ENCODE measurements at places on chromosomes 1 and 21.

- no peak for DNase-seq
These were observed 13.4 kb upstream of the NES start for GRCh38 chr1:156690675-156691036.

GRCh38 chr1:12078575-12078937 is 15.5 kb downstream of the TNFRSF8 start:
- DNase-seq = no peak

GRCh38 chr1:222182641-222183040 is 365.3 kb downstream of the HHIPL2 start:
- DNase-seq = no peak

- no peak for DNase-seq
These were observed 28.6 kb upstream of the PLEKHG5 start for GRCh38 chr1:6519935-6520671.

- DNase-seq = no peak
These were observed at the start of gene KCNA3 for GRCh38 chr1:110674337-110675059. Gene KCNA3 (minus strand): TSS chr1:110674940. CDS start chr1:110674809, 131 bp downstream.

- DNase-seq = no peak
These were observed 309.5 kb downstream of the CTH start for GRCh38 chr1:70720521-70720920.

DNA sequence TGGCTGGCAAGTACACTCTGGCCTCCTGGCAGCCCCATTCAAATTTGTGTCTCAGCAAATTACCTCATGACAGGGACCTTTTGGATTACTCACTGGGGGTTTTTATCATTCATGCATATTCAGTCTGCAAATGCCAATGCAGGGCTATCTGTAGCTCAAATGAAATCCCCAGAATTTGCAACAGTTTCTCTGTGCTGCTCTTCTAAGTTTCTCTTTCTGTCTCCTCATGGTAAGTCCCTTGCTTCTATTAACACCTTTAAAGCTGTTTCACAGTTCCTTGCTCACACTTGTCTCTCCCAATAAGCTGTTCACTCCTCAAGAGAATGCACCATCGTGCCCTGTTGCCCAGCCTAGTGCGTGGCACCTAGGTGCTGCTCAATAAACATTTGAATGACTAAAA is 3.3 kb upstream of the FAM78B start:
- DNase-seq = no peak

GRCh38 chr21:34974162-34974981 is 74.7 kb downstream of the RUNX1 start:
- DNase-seq = no peak

GRCh38 chr1:112285746-112286145 is 110.3 kb upstream of the CTTNBP2NL start:
- no peak for DNase-seq

GRCh38 chr1:203041351-203041932 is 15.2 kb downstream of the PPFIA4 start:
- no peak for DNase-seq

DNA sequence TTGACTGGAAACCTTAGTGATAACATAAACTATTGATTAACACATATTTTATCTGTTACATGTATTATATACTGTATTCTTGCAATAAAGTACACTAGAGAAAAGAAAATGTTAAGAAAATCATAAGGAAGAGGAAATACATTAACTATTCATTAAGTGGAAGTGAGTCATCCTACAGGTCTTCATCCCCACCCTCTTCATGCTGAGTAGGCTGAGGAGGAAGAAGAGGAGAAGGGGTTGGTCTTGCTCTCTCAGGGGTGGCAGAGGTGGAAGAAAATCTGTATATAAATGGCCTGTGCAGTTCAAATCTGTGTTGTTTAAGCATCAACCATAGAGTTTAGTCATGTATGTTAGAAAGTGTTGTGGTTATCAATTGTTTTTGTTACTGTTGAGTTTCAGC is 66.1 kb upstream of the CHODL start:
- no peak for DNase-seq

- peak; percentile 86 for DNase-seq
These were observed 72.2 kb upstream of the SELENON start for GRCh38 chr1:25727635-25728286.

GRCh38 chr1:60044881-60045280 is 28.7 kb downstream of the C1orf87 start:
- no peak for DNase-seq

DNA sequence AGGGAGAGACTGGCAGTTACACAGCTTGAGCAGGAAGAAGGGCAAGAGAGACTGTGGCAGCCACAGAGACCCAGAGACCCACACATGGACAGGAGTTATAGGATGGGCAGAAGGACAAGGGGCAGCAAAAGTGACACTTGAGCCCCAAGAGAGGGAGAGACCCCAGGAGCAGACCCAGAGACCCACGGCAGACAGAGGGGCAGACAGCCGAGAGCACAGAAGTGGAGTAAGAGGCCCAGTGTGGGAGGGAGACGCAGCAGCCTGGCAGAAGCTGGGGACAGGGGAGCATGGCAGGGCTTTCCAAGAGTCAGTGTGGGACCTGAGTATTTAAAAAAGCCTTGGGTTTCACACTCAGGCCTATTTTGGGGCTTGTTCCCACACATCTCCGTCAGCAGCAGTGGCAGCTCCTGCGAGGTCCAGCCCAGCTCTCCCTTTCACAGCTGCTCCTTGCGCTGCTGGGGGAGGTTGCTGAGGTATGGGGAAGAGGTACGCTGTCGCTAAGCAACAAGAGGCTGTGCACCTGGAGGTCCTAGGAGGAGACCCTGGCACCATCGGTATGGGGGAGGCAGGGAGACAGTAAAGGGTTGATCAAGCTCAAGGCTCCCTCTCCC is 9.0 kb upstream of the MEF2D start:
- peak; percentile 34 for DNase-seq

DNA sequence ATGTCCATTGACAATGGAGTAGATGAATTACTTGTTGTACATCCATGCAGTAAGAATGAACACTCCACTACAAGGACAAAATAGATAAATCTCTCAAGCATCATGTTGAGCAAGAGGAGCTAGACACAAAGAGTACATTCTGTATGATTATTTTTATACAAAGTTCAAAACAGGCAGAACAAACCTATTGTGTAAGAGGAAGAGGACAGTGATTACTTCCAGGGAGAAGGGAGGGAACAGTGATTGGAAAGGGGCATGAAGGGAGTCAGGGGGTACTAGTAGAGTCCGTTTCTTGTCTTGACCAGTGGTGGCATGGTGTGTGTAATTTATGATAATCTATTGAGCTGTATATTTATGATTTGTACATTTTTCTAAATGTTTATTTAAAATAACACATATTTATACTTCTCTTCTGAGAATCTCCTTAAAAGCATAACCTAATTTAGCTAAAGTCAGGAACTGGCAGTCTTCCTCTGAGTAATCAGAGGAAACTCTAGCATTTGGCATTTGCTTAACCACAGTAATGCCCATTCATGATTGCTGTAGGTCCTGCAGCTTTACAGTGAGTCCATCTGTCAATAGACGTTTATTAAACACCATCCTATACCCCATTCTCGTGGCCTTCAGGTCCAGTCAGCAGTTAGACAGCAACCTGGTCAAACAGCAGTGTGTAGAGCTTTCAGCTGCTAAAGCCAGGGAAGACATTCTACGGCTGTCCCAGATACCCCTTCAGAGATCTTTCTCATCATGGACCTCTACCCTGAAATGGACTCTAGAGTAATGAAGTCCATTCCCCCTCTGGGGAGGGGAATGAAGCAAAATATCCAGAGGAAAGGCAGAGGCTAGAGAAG is 114.1 kb upstream of the GALNT2 start:
- DNase-seq = no peak

DNA sequence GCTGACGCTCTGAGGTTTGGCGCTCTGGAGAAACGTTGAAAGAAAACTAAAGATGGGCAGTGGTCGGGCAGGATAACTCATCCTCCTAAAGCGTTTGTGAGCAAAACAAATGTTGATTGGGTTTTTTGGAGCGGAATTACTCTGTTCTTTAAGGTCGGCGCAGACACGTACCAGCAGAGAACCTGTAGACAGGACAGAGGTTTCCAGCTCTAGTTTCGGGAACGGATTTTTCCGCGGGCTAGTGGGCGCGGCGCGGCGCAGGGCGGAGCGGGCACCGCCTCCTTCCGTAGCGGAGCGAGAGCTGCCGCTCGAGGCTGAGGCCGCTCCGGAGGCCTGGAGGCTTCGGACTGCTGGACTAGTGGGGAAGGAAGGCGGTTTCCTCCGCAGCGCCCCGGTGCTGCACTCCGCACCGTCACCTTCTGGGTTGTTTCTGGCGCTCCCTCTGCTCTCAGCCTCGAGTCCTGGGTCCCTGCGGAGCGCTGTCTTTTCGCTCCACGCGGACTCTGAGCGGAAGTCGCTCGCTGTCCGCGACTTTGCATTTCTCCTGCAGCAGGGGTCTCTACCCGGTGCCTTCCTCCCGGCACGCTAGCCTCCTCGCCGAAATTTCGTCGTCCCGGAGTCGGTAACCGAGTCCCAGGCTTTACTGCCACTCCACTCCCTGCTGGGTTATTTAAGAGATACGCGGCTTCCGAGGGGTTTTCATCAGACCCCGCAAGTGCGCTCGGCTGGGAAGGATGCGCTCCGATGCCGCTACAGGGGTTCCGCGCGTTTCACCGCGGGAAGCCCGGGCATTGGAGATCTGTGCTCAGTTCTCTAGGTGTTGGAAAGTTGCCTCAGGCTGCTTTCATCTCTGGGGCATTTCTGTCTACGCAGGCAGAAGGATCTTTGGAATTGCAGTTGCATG is 7.0 kb downstream of the FOXD2 start:
- no peak for DNase-seq

- DNase-seq = no peak
These were observed 88.4 kb downstream of the ADGRL4 start for GRCh38 chr1:78918157-78918556.

DNA sequence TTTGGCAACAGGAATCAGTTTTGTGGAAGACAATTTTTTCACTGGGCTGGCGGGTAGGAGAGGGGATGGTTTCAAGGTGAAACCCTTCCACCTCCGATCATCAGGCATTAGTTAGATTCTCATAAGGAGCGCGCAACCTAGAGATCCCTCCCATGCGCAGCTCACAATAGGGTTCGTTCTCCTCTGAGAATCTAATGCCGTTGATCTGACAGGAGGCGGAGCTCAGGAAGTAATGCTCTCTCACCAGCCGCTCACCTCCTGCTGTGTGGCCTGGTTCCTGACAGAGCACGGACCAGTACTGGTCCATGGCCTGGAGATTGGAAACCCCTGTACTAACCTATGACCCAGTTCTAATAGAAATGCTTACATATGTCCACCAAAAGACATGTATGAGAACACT is 96.6 kb upstream of the KIAA1614 start:
- DNase-seq = no peak

DNA sequence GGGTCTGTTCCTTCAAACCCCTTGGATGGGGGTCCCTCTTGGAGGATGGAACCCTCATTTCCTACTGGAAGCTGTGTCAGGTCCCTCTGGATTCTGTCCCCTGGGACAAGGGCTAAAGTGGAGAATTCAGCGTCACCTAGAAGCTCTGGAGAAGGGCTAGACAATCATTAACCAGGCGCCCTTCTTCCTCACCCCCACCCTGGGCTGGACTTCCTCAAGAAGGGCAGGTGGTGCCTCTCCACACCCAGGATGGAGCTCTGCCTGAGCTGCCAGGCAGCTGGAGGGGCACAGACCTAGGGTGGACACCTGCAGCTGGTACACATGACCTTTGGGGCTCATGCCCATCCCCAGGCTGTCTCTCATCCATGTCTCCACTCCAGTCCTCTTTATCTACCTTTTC is 3.6 kb downstream of the CELF3 start:
- no peak for DNase-seq

- DNase-seq = no peak
These were observed 124.5 kb downstream of the TSEN15 start for GRCh38 chr1:184176058-184176457.

- no peak for DNase-seq
These were observed 653.3 kb downstream of the LTN1 start for GRCh38 chr21:28339403-28339802.

GRCh38 chr21:37647781-37648180 is 268.5 kb downstream of the KCNJ6 start:
- DNase-seq = no peak

DNA sequence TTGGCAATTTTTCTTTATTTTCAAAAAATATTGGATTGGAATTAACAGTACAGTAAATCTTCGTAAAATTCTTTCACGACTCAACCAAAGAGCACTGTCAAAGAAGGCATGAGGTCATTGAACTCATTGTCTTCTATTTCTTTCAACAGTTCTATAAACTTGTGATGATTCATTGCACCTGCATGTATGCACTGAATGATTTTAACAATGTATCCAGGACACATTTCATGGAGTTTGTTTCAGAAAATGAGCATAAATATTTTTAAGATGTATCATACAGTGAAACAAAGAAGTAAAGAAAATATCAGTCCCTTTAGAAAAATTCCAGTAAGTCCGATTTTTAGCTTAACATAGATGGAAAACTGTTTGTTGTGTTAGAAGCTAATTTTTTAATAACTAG is 33.6 kb upstream of the CD34 start:
- DNase-seq = no peak

GRCh38 chr1:83515578-83516154 is 483.3 kb downstream of the TTLL7 start:
- no peak for DNase-seq

DNA sequence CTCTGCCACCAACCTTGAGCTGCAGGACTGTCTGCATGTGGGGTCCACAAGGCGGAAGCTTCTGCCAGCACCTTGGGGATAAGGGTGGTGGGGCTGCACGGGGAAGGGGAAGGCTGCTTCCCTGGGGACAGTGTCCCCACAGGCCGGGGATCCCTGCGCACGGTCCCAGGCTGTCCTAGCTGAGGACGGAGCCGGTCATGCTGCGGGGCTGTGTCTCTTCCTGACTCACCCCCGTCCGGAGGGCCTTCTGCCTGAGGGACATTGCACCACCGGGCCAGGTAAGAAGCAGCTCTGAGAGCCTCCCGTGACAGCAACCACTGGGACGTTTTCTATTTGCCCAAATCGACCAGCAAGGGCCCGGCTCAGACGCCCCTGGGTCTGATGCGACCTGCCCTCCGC is 29.9 kb downstream of the KRTAP10-1 start:
- DNase-seq = no peak

All from SHP77 (cell line).